ENCODE measurements at places on chromosomes 11 and 22.

GRCh38 chr22:48137640-48138039, 1375.2 kb downstream of the TBC1D22A start:
- DNase-seq, result no peak

- no peak for DNase-seq
Observed at GRCh38 chr11:94987378-94987777, 13.9 kb downstream of the KDM4D start.

DNA sequence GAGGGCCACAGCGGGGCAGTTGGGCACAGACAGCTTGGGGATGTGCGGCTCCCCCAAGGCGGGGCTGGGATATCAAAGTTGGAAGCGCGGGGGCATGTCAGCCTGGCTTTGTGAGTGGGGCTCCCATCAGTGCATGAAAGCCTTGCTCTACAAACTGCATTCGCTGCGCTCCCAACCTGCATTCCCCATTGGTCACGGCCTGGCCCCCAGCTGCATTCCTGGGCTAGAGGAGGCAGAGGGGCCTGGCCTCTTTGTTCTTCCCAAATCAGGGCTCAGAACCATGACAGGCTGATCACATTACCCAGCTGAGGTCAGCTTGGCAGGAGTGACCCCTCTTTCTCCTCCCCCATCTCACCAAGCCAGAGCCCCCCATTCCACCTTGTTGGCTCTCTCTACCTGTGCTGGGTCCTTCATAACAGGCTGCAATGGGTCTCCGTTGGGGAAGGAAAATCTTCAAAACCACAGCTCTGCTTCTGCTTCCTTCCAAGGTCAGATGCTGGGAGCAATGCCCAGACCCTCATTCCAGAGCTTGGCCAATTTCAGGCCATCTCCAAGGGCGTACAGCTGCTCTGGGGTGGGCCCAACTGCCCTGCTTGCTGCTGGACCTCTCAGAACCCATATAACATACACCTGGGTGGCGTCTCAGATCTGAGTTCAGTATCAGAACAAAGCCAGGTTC, 38.7 kb upstream of the CDON start:
- DNase-seq, result no peak

DNA sequence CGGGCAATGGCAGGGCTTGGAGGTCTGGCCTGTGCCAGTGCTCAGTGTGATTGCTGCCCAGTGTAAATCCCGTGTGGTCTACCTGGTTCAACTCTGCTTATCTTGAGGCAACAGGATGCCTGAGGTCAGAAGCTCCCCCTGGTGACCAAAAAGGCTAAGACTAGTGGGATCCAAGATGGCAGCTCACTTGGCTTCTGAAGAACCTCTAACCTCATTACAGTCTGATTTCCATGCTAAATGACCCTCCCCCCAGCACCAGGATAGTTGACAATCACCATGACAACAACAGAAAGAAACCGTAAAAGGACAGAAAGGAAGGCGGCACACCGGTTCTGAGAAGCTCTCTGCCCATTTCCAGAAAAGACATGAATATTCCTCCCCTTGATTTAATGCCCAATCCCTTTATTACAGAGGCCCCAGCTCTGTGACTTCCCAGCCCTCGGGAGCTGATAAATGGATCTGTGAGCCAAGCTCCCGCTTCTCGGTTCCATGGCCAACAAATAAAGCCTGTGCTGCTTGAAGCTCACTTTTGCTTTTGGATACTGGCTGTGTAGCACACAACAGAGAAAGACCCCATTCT, 398.4 kb downstream of the CTTN start:
- DNase-seq, result no peak

DNA sequence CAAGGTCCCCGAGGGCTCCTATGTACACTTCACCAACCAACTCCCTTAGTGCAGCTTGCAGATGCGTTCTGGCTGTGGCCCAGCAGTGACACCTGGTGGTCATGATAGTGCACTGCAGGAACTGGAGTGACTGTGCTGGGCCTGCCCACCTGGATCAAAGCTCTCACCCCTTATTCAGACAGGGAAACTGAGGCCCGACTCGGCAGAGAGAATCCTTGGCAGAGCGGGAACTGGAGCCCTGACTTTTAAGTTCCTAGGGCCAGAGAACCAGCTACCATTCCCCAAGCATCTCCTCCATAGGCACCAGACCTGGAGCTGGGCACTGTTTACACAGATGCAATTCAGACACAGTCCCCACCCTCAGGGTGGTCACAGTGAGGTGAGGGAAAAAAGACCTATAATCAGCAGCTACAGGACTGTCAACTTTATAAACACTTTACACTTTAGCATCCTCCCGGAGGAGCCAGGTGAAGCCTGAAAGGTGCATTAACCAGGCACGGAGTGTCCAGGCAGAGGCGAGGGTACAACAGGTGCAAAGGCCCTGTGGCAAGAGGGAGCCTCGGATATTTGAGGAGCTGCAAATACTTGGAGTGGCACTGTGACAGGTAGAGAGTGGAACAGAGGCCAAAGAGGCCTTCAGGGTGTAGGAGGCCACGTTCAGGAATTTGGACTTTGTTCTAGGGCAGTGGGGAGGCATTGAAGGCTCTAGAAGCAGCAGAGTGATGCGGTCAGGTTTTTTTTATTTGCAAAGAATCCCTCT, 22.0 kb downstream of the RHBDD3 start:
- peak; percentile 46 for DNase-seq

- peak; percentile 87 for DNase-seq
Observed at GRCh38 chr11:1889224-1889930, 2.3 kb downstream of the PRR33 start.

- no peak for DNase-seq
Observed at GRCh38 chr11:130418756-130419155, 9.7 kb downstream of the ADAMTS8 start.

DNA sequence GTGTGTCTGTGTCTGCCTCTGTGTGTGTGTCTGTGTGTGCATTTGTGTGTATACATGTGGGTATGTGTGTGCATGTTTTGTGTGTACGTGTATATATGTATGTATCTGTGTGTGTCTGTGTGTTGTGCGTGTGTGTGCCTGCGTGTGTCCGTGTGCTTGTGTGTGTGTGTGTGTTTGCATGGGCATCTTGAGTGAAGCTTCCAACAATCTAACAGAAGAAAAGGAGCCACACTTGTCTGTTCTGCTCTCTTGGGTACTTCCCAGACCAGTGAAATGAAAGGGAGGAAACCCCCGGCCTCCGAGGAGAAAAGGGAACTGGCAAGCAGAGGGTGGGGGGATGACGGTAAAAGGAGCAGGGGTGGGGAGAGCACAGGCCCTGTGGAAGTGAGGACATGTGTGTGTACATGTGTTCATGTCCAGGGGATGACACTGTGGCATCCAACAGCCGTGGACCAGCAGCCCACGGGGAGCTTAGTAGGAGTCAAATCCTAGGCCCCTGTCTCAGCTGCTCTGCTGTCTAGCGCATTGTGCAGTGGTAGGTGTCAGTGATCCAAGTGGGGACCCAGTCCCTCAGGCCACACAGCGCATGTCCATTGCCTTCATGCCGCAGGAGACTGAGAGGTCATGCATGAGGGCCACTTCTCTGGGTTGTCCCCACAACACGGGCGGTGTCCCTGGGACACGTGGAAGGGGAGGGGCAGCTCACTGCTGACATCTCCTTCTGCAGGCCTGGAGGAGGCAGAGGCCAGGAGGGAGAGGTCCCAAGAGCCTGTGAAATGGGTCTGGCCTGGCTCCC, 8.1 kb downstream of the CSF2RB start:
- no peak for DNase-seq

- DNase-seq, result no peak
Observed at GRCh38 chr11:6354651-6355485, 34.6 kb upstream of the CAVIN3 start.

- DNase-seq, result no peak
Observed at GRCh38 chr22:45696227-45696626, 24.6 kb downstream of the ATXN10 start.

GRCh38 chr11:25535467-25536272, 796.3 kb upstream of the ANO3 start:
- DNase-seq, result no peak

GRCh38 chr11:72965672-72966071, 151.5 kb downstream of the ATG16L2 start:
- DNase-seq, result no peak

GRCh38 chr11:58958500-58958899, 19.2 kb downstream of the GLYATL1 start:
- no peak for DNase-seq

GRCh38 chr11:112103446-112103845, 16.8 kb downstream of the SDHD start:
- no peak for DNase-seq

GRCh38 chr11:102237096-102237735, 80.1 kb upstream of the BIRC3 start:
- DNase-seq, result no peak

GRCh38 chr11:79506734-79507344, 66.0 kb upstream of the TENM4 start:
- DNase-seq, result no peak

GRCh38 chr22:45995405-45996101, 18.6 kb upstream of the WNT7B start:
- DNase-seq, result no peak

GRCh38 chr11:117929142-117929915, at the start of gene TMPRSS13:
Gene TMPRSS13 (minus strand): TSS chr11:117929402. CDS start chr11:117929307, 95 bp downstream.
- no peak for DNase-seq

GRCh38 chr11:15969281-15969680, 387.1 kb downstream of the SOX6 start:
- DNase-seq, result no peak

- no peak for DNase-seq
Observed at GRCh38 chr11:931385-931784, 5.7 kb downstream of the AP2A2 start.

- peak; percentile 45 for DNase-seq
Observed at GRCh38 chr11:118240999-118241763, 11.0 kb downstream of the MPZL3 start.

- DNase-seq, result no peak
Observed at GRCh38 chr11:38302564-38302963, 1704.5 kb upstream of the RAG2 start.

DNA sequence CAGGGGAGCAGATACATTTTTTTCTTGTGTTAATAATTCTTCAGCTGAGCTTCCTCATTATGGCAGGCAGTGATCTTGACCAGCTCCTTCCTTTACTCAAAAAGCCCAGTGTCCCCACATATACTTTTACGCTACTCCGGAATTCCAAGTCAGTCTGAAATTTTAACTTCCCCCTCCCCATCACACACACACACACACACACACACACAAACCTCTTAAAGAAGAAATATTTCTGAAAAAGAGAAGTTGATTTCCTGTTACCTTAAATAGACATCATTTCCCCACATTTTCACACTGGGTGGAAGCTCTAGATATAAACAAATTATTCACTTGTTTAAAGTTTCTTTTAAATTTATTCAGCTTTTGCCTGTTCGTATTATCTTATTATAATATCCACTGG, 113.9 kb downstream of the DBX1 start:
- no peak for DNase-seq

DNA sequence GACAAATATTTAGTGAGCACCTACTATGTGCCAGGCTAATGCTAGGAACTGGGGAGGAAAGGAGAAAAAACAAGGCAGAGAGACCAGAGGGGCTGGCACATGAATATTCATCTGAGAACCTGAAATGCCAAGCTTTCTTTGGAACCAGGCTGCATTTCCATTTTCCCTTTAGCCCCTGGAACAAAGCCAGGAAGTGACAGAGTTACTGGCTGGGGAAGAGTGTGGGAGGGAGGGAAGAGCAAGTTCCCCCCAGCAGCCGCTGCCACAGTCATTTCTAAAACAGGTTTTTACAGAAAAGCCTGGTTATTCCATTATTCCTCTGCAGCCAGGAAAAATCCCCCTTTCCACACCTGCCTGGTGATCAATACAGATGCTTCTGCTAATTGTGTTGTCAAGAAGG, 97.0 kb downstream of the SPON1 start:
- no peak for DNase-seq

DNA sequence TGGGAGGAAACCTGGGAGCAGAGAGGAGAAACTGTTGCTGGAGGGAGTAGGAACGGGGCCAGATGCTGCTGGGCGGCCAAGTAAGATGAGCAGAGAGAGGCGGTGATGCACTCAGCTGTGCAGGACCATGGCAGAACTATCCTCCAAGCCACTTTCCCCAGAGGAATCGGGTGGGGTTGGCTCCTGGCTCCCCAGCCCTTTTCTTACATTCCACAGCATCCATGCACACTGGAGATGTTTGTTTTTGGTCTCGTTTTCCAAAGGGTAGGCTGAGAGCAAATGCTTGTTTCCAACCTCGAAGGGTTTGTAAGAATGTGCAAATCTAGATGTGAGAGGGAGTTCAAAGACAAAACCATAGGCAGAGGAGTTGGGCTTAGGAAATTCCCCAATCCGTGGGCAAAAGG, 73.2 kb downstream of the DBX1 start:
- DNase-seq, result no peak

GRCh38 chr11:101706541-101706940, 122.7 kb upstream of the TRPC6 start:
- DNase-seq, result no peak

DNA sequence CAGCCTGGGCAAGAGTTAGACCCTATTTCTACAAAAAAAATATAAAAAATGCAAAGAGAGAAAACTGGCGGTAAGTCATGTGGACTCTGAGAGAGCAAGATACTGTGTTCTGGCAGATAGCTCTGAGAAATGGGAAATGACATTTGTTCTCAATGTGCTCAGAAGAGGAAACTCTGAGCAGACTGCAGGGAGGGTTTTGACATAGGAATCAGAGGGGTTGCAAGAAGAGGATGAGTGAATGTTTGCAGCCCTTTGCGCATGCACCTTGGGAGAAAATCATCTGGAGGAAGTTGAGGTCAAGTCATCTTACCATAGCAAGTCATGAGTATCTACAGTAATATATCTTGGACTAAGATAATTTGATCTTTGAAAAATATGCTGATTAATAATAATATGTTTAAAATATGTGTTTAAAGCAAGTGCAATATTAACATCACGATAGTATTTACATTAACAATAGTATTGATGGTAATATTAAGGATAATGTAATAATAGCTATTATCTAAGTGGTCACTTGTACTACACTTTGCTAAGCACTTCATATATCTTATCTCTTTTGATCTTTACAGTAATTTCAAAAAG, 2.6 kb downstream of the ACER3 start:
- DNase-seq, result no peak
